ENCODE measurements at places on chromosomes 12 and 14.

DNA sequence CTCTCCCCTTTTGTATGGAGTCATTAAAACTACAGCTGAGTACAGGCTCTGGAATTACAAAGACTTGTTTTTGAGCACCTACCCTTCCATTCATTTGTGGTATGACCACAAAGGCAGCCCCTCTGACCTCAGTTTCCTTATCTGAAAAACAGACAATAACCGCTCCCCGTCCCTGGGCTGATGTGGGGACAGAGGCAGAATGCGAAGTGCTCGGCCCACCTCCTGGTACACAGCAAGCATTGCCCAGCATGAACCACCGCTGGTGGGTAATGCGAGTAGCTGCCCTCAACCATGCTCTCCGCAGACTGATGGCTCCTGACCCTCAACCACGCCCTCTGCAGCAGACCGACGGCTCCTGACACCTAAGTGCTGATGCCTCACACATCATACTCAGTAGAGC lies 22.4 kb downstream of the P2RX2 start:
- no peak for DNase-seq

- no peak for DNase-seq
Observed at GRCh38 chr14:49692193-49692757, 645 bp upstream of the KLHDC1 start.

GRCh38 chr12:5710260-5710878 lies 234.7 kb downstream of the ANO2 start:
- DNase-seq = no peak

GRCh38 chr14:23562822-23563472 lies 4.6 kb downstream of the AP1G2 start:
- DNase-seq = peak; percentile 26

GRCh38 chr12:77003914-77004313 lies 61.5 kb downstream of the E2F7 start:
- no peak for DNase-seq

GRCh38 chr12:75852143-75852542 lies 179.4 kb downstream of the PHLDA1 start:
- DNase-seq = peak; percentile 39

GRCh38 chr14:38710881-38711280 lies 392.2 kb downstream of the SEC23A start:
- DNase-seq = no peak

- no peak for DNase-seq
Observed at GRCh38 chr12:54991161-54991990, 6.8 kb upstream of the TESPA1 start.

DNA sequence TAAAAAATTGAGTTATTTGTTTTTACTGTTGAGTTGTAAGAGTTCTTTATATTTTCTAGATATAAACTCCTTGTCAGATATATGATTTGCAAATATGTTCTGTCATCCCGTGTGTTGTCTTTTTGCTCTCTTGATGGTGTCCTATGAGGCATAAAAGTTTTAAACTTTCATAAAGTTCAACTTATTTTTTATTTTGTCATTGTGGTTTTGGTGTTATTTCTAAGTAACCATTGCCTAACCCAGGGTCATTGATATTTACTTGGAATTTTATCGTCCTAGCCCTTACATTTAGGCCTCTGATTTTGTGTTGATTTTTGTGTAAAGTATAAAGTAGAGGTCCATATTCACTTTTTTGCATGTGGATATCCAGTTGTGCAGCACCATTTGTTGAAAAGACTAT lies 63.1 kb downstream of the SRGAP1 start:
- DNase-seq = no peak

- DNase-seq = no peak
Observed at GRCh38 chr12:108335349-108336119, 3.6 kb downstream of the CMKLR1 start.

DNA sequence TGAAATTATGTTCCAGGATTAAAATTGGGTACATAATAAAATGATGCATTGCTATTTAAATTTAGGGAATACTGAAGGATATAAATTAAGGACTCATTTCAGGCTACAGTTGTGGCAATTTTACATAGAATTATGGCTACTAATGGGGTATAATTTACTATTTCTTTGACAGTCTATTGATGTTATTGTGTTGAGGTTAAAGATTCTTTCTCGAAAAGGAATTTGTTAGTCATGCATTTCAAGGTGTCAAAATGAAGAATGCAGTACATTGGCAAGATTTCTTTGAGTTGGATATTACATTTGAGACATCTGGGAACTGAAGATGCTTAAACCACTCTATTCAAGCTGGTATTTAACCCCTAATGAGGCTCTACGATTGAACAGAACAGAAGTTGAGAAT lies 28.3 kb downstream of the SLC5A8 start:
- peak; percentile 0 for DNase-seq

GRCh38 chr12:91695964-91696363 lies 449.7 kb downstream of the BTG1 start:
- DNase-seq = no peak

DNA sequence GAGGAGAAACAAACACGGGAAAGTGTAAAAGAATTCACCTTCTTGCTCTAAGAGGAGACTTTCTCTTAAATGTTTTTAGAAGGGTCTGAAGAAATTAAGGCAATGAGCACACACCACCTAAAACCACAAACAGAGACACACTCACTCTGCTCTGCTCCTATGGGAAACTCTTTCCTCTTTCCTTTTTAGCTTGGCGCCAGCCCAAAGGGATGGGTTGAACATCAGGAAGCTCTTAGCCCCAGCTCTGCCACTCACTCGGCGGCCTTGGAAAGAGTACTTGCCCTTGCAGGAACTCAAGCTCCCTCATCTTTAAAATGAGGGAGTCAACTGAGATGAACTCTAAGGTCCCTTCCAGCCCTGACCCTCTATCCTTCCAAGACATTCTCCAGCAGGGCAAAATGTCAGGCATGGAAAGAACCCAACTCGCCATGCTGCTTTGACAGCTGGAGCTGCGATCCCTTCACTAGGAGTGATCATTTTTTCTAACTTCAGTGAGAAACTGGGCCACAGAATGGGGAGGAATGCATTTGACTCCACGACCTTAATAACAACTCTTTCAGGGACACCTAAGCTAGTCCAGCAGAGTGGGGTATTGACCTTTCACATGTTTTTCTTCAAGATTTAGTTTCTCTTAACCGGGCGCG lies 980 bp upstream of the RNASE8 start:
- DNase-seq = peak; percentile 36

DNA sequence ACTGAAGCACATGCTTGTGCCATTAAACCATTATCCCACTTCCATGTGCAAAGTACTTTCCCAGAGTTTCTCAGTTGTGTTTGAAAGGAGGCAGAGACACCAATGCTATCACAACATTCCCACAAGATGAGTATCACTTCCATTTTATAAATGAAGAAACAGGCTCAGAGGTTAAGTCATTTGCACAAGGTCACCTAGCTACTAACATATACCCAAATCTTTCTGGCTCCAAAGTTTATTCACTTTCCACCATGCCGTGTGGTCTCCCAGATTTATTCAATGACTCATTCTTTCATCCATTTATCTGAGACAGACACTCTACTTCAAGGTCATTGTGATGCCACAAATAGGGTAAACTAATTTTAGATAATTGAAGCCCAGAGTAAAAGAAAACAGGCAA lies 9.4 kb downstream of the ART4 start:
- peak; percentile 51 for DNase-seq

DNA sequence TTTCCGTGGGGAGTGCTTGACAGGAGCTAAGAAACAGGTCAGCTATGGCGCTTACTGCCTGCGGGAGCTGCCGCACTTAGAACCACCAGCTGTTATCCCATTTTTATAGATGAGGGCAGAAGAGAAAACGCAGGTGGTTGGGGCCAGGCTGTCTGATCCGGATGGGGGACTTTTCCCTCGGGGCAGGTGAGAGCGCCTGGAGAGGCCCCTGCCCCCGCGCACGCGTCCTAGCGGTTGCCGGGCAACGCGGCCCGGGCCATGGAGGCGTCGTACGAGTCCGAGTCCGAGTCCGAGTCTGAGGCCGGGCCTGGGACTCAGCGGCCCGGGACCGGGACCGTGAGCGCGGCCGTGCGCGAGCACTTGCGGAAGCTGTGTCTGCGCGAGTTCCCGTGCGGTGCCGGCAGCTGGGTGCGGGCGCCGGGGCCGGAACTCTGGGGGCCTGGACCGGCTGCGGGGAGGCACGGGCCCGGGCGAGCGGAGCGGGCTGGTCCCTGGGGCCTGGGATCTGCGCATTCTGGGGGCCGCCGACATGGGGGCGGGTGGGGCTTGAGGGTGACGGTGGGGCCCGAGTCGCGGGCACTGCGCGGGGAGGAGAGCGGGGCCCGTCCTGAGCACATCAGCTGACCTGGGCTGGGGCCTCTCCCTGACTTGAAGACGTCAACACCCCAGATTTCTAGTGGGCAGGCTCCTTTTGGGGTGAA lies at the start of gene LRRC43:
Gene LRRC43, plus strand, starts transcription at position 237 of the 701 bp plus-strand sequence. Its CDS starts 22 bp downstream, at position 259.
- DNase-seq = peak; percentile 17

GRCh38 chr12:122275459-122275858 lies 9.2 kb upstream of the VPS33A start:
- DNase-seq = no peak

GRCh38 chr14:23076785-23077408 lies 18.0 kb downstream of the ACIN1 start:
- peak; percentile 43 for DNase-seq

- DNase-seq = no peak
Observed at GRCh38 chr14:32542507-32542906, 213.4 kb downstream of the AKAP6 start.

DNA sequence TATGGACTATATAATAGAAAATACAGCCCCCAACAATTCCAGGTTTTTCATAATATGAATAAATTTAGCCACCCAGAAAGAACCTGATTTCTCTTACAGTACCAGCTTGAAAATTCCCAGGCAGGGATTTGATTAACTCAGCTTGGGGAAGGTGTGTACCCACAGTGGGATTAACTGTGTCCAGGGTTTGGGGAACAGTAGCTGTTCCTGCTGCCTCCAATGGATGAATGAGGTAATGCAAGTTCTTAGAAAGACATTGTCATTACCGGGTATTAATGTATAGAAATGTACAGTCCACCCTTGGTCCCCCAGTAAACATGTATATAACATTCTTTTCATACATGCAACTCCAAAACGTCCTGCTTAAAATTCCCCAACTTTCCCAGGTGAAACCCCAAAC lies 115.6 kb downstream of the LRIG3 start:
- DNase-seq = no peak

GRCh38 chr12:118842866-118843265 lies 138.5 kb upstream of the SRRM4 start:
- DNase-seq = no peak

DNA sequence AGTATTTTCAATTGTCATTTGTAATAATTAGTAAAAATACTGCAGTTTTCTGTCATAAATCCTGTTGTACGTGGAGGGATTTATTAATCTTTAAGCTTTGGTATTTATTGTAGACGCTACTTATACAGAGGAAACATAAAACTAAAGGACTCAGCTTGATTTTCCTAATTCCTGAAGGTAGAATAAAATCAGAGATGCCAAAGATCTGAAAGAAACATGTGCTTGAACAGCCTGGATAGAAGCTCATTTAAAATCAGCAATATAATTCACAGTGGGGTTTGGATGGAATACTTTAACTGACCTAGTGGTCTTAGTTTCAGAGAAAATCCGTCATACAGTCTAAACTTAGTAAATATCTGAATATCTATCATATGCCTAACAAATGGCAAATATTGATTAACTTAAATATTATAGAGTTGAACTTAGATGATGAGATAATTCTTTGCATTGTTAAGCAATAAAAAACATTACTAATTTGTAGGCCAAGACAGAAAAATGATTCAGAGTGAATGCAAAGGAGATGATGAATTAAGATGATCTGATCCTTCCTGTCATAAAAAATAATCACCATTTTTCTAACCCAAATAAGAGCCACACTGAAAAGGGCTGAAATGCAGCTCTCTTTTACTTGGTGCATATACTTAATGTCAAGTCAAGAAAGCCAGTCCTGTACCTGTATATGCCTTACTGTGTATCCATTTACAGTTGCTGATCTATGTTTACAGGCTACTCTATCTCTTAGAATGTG lies 397.1 kb upstream of the DCN start:
- DNase-seq = no peak

DNA sequence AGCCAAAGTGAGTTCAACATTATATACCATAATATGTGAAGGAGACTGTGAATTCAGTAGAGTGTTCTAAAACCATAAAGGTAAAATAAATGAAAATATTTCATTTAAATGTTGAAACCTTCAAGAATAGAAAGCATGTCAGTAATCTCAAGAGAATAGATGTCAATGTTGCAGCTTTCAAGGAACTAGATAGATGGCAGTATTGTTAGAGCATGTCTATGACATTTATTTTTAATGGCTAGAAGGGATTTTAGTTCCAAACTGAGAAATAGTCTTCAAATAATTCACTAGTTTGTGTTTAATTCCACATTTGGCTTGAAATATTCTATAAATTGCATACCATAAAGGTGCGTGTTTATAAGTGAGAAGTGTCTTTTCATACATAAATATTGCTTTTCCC lies 326.5 kb downstream of the FLRT2 start:
- DNase-seq = no peak
